ENCODE measurements at places on chromosomes 1 and 21.

DNA sequence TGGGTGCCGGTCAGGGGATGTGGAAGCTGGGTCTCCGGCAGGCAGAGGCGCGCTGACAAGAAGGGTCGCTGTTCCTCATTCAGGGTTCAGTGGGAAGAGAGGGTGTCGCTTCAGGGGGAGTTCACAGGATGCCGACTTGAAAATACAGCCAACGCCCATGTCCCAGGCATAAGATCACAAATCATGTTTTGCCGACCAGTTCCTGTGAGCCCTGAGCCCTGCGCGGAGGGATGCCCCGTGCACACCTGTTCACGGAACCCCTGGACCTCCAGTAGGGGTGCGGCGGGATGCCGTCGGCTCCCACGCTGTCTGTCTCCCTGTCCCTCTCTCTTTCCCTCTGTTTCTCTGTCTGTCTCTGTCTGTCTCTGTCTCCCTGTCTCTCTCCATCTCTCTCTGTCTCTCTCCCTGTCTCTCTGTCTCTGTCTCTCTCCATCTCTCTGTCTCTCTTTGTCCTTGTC, 26.8 kb downstream of the TP73 start:
- DNase-seq = no peak

DNA sequence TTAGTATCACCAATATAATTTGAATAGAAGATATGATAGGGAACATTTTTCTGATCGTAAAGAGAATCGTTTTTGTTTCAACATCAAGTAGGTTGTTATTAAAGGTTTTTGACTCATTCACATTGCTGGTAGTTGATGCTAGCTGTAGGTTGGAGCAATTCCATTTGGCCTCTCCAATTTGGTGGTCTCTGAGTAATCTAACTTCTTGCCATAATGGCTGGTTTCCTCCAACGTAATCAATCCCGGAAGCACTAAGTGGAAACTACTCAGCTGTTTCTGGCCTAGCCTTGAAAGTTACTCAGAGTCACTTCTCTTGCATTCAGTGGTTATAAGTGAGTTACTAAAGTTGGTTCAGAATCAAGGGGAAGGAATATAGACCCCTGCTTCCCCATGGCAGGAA, 26.0 kb downstream of the RCOR3 start:
- DNase-seq = no peak

DNA sequence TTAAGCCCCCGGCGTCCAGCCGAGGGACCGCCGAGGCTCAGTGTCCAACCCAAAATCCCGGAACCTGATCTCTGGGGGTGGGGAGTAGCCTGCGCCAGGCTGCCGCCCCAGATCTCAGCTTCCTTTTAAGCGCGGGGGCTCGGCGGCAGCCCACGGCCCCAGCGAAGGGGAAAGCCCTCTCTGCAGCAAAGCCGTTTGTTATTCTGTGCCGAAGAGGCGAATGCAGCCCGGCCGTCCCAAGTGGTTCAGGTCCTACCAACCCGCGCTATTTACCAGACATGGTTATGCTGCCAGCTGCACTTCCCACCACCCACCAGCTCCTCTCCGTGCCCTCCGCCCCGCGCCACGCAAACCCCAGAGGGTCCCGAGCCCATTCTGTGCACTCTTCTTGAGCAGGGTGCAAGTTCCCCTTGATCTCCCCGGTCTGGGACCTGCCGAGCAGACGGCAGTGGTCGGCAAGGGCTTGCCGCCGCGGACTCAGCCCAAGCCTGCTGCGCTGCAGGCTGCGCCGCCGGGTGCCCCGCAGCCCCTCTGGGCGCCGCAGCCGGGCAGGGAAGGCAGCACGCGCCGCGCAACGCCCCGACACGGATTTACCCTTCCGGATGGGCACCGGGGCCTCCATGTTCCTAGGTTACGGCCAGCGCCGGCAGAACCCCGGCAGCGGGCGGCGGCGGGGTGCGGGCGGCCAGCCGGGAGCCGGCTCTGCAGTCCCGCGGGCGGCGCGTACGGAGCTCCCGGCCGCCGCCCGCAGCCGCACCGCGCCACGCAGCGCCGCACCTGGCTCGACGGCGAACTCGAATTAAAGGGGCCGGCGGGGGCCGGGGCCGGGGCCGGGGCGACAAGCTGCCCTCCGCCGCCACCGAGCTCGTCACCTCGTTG, 738 bp upstream of the KCNA2 start:
- DNase-seq = no peak

GRCh38 chr1:15681349-15682292, 2.5 kb upstream of the PLEKHM2 start:
- no peak for DNase-seq
